Vagina (tissue), 2 donors: ENCODE measurements at places on chromosomes 12 and 14.

- no peak for DNase-seq
These were observed 582.5 kb downstream of the NRXN3 start for GRCh38 chr14:78752518-78753188.

DNA sequence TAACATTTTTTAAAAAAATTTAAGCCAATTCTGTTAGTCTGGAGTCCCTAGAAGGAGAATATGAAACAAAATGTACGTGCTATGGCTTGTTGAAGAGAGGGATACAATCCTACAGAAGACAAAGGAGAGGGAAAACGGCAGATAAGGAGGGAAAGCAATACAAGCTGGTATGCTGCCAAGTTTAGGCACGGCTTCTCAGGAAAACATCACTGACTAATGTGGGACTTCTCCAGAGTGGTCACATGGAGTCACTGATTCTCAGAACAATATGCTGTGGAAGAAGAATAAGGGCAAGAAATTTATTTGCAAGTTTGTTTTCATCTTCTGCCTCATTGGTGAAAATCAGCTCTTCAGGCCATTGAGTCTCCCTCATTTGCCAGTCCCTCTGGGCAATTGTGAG is 22.9 kb upstream of the NR1H4 start:
- DNase-seq, result no peak

GRCh38 chr14:36981832-36982529 is 190.4 kb downstream of the SLC25A21 start:
- DNase-seq, result no peak

GRCh38 chr12:127125607-127126259 is 1141.2 kb upstream of the TMEM132C start:
- no peak for DNase-seq

DNA sequence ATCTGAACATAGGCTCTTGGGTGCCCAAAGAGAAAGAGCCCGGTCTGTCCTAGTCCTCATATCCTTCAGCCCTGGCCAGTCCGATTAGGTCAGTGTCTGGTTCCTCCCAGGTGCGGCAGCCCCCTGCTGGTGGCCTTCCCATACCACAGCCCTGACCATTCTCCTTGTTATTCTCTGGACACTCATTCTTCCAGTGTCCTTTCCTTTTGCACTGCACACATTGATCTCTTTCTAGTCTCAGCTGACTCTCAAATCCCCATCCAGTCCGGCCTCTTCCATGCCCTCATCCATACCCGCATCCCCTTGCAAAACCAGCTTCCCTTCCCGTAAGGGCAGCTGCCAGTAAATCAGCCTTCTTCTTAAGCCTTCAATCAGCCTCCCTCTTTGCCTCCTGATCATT is 1316.3 kb downstream of the TMEM121 start:
- DNase-seq, result no peak

GRCh38 chr12:104044158-104044557 is 5.8 kb downstream of the GLT8D2 start:
- DNase-seq, result no peak

GRCh38 chr12:6218347-6218925 is 18.2 kb downstream of the CD9 start:
- no peak for DNase-seq

DNA sequence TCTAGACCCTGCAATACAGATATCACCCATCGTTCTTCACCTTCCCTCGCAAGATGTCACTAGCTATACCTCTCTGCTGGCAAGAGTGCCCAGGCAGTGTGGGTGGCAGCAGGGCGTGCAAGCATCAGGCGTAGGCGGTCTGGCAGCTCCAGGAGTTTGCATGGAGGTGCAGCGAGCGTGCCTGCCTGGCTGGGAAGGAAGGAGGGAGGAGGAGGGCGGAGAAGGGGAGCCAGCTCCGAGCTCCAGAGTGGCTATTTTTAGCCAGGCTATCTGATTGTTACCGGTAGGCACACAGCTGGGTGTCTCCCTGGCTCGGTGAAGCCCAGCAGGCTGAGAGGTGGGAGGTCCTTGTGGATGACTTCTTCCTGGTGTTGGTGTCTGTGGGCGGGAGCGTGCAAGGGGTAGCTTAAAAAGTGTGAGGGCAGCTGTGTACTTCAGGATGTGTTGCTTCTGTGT is 6.2 kb downstream of the FOXJ2 start:
- no peak for DNase-seq

- DNase-seq, result no peak
These were observed 21.0 kb upstream of the CD9 start for GRCh38 chr12:6178981-6179761.

DNA sequence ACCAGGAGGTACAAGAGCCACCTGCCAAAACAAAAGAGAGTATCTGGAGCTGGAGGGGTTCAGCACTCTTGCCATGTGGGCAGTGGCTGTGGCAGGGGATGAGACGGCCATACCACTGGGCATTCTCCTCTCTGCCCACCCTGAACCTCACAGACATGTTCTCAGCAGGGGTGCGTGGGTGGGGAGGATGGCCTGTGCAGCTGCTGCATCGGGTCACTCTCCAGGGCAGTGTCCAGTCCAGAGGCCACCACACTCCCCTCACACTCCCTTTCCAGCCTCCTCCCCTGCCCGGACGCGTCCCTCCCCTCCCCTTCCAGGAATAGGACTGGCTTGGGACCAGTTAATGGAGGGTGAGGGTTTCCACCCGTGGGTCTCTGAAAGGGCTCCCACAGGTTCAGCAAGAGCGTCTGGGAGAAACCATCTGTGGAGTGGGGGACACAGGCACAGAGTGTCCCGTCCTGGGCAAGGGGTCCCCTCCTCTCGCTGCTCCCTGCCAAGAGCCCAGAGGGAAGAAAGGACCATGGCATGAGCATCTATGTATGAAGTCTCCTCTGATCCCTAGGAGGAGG is 501 bp downstream of the C1R start:
- no peak for DNase-seq

DNA sequence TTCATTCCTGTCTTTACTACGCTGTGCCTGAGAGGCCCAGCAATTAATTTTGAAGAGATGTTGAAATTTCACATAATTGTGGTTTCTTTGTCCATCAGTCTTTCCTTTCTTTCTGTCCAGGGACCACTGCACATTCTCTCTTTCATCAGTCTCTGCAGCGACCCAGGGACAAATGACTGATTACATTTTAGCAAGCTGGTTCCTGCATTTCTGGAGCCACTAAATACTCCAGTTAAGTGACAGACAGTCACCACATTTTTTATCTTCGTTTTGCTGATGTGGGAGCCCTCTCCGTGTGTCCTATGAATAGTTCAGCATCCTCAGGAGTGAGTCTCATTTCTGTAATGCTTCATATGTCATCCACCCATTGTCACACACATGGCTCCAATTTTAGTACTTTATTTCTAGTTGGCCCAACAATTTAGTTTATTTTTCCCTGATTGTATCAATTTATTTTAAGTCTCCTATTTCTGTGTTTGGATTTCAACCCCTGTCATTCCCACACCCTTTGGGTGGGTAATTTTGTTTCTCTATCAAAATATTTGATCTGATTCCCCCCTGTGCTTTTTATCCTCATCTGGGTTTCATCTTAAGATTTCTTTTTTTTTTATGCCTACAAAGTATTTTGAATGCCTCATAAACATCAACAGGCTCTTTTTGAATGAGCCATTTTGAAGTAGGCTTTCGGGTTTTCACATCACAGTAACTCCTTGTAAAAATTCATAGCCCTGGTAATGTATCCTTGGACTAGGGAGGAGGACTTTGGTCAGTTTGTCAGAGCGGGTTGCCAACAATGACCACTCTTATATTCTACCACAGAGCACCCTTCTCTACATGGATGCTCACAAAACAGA is 1196.5 kb downstream of the GALC start:
- no peak for DNase-seq

GRCh38 chr12:26800858-26801257 is 32.1 kb downstream of the ITPR2 start:
- DNase-seq, result no peak

DNA sequence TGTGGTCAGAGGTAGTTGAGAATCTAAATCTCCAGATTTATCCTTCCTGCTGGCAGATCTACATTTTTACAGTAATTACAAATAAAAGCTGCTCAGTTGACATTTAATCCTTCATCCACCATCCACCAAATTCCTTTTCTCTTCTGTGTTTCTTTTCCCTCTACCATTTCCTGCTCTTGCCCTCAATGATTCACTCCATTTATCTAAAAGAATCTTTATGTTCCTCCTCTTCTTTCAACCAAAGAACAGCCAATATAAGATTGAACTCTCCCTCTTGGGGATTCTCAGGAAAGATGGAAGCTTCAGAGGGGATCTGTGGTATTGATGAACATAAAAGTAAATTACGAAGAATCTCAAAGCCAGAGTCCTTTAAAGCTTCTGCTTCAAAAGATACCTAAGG is 4.4 kb downstream of the MAP4K5 start:
- no peak for DNase-seq

- DNase-seq, result no peak
These were observed 18.5 kb upstream of the KLRD1 start for GRCh38 chr12:10289005-10289754.

DNA sequence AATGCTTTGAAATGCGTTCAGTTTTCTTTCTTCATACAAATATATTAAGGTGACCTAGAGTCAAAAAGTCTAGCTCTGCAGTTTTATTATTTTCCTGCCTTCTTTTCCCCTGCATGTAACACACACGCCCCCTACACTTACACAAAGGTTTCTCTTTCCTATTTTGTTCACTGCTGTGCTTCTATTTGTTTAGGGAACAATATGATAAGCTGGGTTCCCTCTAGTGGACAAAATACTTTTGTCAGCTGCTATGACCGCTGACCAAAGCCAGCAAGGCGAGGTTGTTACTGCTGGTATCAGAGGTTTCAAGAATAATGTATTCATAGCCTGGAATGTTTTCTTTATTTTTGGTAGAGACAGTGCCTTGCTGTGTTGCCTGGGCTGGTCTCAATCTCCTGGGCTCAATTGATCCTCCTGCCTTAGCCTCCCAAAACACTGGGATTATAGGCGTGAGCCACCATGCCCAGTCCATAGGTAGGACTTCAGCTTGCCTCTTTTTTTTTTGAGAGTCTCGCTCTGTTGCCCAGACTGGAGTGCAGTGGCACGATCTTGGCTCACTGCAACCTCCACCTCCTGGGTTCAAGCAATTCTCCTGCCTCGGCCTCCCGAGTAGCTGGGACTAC is 33.4 kb downstream of the FNTB start:
- DNase-seq, result no peak

DNA sequence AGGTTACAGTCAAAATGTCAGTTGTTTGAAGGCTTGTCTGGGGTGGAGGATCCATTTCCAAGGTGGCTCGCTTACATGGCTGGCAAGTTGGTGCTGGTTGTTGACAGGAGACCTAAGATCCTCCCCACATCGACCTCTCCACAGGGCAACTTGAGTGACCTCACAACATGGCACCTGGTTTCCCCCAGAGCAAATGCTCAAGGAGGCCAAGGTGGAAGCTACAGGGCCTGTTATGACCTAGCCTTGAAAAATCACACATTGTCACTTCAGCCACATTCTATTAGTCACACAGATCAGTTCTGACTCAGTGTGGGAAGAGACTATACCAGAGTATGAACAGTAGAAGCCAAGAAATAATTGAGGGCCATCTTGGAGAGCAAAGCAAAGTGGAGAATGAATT is 11.3 kb upstream of the GNG2 start:
- no peak for DNase-seq

DNA sequence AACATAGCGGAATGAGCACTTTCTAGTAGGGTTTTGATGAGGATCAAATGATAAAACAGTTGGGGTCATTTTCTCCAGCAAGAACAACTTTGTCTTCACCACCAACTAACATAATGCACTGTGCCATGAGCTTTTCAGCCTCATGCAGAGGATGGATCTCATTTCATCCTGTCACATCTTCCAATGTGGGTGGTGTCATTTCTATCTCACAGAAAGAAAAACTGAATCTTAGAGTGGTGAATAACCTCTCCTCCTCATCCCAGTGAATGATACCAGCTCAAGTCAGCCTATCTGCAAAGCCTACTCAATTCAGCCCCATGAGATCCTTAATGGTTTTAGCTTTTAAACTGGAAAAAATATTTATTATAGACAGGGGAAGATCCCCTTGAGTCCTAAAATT is 1147.2 kb downstream of the VRK1 start:
- DNase-seq, result no peak

DNA sequence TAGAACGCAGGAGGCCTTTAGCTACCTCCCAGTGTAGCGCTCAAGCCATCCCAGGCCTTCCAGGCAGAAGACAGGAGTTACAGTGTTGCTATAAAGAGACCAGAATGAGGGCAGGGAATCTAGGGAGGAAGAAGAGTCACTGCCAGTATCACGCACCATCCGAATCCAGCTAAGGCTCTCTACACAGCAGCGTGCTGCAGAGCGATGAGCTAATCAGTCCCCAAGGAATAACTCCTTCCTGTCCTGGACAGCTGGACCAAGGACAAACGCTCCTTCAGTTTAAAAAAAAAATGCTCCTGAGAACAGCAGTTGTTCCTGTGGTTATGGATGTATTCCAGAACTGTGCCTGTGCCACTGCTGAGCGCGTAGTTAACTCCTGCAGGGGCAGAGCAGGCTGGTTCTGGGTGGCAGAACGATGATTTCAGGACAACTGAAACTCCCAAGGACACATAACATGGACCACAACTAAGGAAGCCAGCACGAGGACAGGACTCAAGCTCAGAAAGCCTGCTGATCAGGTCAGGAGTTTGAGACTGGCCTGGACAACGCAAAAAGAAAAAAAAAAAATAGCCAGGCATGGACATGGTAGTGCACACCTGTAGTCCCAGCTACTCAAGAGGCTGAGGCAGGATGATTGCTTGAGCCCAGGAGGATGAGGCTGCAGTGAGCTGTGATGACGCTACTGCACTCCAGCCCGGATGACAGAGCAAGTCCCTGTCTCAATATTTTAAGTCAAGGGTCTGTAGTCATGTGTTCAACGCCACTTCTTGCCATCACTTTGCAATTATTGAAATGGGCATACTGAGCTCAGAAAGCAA is 2.6 kb downstream of the IFFO1 start:
- DNase-seq, result no peak
